ENCODE measurements at places on chromosomes 11 and 22.
A peak's percentile ranks its signal among the peaks of the same experiment; 100 is the strongest.

DNA sequence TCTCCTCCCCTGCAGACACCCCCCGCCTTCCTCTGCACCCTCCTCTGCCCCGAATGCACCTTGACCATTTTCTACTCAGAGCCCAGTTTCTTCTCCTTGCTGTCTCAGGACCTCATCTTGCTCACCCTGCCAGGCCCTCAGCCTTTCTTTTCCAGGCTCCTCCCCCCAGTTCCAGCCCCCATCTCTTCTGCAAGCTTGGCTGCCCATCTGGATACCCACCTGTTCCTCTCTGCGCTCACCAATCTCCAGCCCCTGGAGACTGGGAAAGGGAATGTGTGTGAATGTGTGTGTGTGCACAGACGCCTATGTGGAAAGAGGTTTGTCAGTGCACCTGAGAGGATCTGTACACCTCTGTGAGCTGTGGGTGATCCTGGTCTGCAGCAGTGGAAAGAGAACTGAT lies 36.4 kb downstream of the SLC22A12 start:
- no peak for DNase-seq

- no peak for DNase-seq
These were observed 26.3 kb downstream of the TOLLIP start for GRCh38 chr11:1283091-1283511.

- no peak for DNase-seq
These were observed 3.7 kb downstream of the UPB1 start for GRCh38 chr22:24498824-24499223.

- DNase-seq, result no peak
These were observed 4.0 kb downstream of the PLEKHB1 start for GRCh38 chr11:73650400-73650799.

DNA sequence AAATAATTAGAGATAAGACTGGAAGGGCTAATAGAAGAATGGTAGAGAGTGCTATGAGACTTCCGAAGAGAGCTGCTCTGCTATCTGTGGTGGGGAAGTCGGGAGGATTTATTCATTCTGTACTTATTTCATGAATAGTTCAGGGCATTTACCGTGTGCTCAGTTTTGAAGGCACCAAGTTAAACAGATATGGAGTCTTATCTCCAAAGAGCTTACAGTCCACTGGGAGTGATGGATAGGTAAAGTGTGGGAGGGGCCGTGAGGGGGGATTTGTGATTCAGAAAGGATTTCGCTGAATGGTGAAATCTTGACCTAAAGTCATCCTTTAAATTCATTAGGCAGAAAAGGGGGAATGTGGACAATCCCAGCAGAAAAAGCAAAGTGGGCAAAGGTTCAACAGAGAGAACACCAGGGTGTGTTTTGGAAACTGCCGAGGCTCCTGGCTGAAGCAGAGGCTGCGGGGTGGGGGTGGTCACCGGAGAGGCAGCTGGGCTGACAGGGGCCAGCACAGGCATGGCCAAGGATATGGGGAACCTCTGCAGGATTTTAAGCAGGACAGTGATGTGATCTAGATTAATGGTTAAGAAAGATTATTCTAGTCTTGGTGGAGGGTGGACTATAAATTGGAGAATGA lies 91.2 kb downstream of the UBASH3B start:
- DNase-seq, result no peak

DNA sequence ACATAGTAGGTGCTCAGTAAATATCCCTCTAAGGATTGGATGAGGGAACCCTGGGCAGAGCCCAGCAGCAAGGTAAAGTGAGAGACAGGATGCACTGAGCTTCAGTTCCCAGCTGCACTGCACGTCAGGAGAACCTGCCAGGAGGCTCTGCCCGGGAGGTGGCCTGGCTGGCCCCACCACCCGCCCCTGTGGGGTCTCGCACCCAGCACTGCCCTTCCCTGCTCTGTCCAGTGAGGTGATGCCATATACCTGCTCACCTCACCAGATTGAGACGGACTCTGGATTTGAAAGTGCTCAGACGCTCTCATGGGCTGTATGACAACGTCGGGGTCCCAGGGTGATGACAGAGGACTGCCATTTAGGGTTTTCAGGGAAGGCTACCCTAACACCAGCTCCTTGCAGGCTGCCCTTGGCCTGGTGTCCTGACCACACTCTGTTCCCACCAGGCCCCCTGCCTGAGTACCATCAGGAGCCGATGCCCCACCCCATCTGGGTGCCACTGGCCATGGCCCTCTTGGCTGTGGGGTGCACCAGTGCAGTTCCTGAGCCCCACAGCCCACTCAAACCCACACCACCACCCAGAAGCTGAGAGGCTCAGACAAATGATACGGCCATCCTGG lies 61.7 kb upstream of the FGF3 start:
- no peak for DNase-seq

DNA sequence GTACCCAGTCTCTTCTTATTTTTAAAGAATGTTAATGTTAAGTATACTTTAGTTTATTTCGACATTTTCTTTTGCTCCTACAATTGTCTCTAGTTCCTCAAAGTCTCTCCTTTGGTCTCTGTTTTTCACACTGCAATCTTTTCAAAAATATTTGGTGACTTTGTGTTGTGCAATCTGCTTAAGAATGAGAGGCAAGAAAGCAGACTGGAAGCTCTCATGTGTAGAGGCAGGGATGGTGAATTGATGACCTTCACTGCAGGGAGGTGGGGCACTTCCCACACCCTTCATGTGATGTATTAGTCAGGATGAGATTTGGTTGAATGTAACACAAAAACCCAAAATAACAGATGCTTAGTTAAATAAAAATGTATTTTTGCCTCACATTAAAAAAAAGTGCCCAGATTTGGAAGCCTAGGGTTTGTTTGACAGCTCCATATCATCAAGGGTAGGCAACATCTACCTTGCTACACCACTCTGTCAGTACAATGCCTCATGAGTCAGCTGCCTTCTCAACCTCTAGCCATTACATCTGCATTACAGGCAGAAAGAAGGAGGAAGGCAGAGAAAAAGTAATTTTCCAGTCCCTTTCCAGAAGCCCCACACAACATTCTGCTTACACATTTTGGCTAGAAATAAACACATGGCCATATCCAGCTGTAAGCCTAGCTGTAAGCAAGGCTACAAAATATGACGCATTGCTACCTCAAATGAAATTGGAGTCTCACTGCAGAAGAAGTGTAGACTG lies 3.8 kb upstream of the MMP27 start:
- no peak for DNase-seq

GRCh38 chr22:42958937-42959336 lies 56.0 kb downstream of the PACSIN2 start:
- DNase-seq, result no peak

- no peak for DNase-seq
These were observed 60.2 kb downstream of the CDKN1C start for GRCh38 chr11:2825261-2825888.

DNA sequence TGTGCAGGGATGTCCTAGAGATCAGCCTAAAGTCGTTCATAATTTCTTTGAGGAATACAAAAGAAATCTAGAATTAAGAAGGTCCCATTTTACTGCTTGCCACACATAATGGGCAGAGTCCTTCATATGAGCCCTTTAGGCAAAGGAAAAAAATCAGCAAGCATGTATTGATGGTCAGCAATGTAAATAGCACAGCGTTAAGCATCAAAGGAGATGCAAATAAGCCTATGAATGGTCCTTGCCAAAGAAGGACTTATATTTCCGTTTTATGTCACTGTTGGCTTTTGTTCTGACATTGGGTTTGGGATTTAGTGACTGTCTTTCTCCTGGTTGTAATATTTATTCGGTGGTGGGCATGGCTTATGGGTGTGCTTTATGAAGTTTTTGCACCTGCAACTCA lies 69.8 kb downstream of the CD44 start:
- no peak for DNase-seq

DNA sequence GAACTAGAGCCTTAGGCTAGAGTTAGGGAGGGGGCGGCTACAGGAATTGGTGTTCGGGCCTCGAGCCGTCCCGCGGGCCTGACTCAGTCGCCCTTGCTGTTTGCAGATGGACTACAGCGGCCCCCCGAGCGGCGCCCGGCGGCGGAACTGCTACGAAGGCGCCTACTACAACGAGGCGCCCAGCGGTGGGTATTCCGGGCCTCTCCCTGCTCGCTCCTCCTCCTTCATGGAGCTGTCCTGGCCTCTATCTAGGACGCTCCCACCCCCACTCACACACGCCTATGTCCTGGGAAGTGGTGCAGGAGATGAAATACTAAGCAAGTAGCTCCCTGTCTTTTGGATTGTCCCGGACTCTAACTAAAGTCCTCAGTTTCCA lies 1.4 kb downstream of the MYOD1 start:
- DNase-seq, result no peak

DNA sequence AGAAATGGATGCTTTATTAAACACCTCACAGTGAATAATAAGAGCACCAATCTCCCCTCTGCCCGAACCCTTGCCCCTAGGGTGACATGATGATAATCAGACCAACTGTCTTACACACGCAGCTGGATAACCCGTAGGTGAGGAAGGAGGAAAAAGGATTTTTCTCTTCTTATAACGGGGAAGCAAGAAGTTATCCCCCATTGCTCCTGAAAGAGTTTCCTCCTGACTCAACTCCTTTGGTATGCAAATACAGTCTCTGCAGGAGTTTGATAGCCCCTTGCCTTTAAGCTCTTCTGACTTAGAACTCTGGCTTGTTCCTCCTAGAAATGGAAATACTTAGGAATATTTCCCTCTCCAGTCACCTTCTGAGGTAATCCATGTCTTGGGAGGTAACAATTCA lies 455.8 kb downstream of the TMEM135 start:
- DNase-seq, result no peak

DNA sequence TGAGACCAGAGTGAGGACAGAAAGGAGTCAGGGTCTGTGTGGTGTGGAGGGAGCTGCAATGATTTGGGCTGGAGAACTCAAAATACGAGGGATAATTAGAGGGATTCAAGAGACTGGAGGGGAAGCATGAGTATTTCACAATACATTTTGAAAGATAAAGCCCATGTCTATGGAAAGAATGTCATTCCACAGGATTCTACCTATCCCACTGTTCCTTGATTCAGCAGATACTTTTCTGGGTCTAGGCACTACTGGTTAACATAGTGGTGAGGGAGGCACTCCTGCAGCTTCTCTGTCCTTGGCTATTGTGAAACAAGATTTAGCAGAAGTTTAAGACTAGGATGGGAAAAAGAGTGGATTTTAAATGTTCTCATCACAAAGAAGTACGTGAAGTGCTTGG lies 72.9 kb upstream of the RASSF10 start:
- no peak for DNase-seq

- no peak for DNase-seq
These were observed 4.1 kb downstream of the OLFML1 start for GRCh38 chr11:7489376-7489775.

DNA sequence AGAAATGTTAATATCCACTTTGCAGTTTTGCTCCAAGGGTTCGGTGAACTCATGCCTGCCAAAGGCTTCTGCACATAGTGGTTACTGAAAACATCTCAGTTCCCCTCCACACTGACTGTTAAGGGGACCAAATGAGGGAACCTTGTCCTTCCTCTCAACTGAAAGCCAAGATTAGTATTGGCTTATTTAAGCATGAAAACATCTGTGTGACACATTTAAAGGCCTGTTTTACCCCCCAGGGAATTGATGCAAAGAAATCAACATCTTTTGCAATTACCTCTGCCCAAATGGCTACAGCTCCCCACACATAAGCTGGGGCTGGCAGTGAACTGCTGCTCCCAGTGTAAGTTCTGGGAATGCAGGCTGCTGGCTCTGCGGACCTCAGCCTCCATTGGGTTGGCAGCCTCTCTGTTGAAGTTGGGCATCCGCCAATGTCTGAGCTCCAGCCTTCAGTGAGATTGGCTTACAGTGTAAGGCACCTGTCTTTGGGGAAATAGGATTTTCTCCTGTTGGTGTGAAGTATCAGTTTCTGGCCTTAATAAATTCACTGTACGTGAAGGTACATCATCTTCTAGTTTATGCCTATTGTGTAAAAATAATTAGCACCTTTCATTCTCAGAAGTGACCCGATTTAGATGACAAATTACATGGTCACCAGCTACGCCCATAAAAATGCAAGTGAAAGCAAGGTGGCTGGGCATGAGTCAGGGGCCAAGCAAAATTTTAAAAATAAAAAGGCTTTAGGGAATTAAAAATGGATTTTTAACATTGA lies 213.4 kb upstream of the SYN3 start:
- no peak for DNase-seq

- DNase-seq, result no peak
These were observed 28.0 kb downstream of the ZC3H12C start for GRCh38 chr11:110121204-110121603.

- DNase-seq, result peak; percentile 81
These were observed 43.5 kb upstream of the TCF20 start for GRCh38 chr22:42313804-42314581.

GRCh38 chr11:112219476-112220232 lies 6.6 kb upstream of the PTS start:
- DNase-seq, result peak; percentile 41

DNA sequence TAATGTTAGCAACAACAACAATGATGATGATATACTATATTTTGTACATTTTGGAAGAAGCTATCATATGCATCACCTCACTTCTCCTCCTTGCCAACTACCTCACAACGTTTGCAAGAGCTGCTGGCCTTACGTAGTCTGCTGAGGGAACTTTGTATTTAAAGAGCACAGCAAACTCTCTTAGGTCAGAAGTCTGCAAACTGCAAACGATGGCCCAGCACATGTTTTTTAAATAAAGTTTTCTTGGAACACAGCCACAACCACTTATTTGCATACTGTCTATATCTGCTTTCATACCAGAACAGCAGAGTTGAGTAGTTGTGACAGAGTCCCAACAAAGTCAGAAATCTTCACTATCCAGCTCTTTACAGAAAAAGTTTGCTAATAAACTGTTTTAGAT lies 261.7 kb downstream of the TENM4 start:
- DNase-seq, result no peak

GRCh38 chr11:129814244-129815014 lies 1.2 kb upstream of the TMEM45B start:
- DNase-seq, result no peak

DNA sequence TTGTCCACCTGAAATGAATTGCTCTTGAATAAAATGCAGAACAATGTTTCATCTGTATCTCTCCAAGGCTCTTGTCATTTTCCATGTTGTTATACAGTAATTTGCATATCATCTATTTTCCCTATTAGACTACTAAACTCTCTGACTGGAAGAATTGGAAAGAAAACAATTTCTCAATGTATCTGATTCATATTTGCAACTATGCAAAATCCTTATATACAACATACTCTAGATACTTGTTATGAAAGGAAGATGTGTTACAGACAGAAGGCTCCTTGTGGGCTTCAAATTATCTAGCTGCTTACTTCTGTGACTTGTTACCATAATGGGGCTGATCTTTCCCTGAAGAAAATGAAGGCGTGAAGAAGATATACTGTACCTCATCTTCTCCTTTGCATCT lies 9.6 kb upstream of the SERGEF start:
- no peak for DNase-seq

- no peak for DNase-seq
These were observed 38.2 kb downstream of the TRIOBP start for GRCh38 chr22:37734964-37735451.
